AG20443 (cell line): ENCODE measurements at places on chromosomes 12 and 14.

DNA sequence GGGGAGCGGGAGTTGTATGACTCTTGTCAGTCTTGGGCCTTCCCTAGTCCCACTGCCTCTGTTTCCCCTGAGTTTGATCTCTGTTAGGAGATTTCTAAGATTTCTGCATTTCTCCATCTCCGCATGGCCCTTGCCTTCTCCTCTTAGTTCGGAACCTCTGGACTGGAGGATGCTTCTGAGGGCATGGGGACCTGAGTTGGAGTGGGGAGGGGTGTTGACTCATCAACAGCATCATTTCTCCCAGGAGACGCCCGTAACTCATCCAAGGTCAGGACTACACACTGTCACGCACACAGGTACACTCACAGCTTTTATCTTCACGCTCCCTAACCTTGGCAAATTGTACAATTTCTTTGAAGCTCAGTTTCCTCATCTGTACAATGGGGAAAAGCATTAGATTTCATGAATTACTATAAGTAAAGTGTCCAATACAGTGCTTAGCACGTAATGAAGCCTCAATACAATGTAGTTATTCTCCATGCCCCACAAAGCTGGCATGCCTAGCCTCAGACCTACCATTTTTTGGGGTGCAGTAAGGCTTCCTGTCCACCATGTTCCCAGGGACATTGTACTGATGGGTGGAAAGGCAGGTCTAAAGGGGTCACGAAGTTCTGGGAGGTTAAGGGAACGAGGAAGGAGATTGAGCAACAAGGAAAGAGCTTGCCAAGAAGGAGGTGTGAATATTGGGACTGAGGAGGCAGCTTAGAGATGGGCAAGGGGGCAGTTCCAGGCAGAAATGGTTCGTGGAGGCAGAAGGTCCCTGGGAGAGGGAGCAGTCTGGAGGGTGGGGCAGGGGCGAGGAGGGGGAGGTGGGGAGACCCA, 600 bp upstream of the LAG3 start:
- no peak for DNase-seq

GRCh38 chr12:68001486-68002466, 12.5 kb downstream of the IFNG-AS1 start:
- peak; percentile 20 for DNase-seq

- DNase-seq = no peak
These were observed 46.6 kb downstream of the PPP2R5C start for GRCh38 chr14:101808020-101808641.

GRCh38 chr12:80864046-80864735, 73.5 kb downstream of the LIN7A start:
- DNase-seq = peak; percentile 29
